ENCODE measurements at places on chromosomes 6 and 20.

- DNase-seq = no peak
Observed at GRCh38 chr6:43687079-43687436, 533 bp downstream of the MRPS18A start.

DNA sequence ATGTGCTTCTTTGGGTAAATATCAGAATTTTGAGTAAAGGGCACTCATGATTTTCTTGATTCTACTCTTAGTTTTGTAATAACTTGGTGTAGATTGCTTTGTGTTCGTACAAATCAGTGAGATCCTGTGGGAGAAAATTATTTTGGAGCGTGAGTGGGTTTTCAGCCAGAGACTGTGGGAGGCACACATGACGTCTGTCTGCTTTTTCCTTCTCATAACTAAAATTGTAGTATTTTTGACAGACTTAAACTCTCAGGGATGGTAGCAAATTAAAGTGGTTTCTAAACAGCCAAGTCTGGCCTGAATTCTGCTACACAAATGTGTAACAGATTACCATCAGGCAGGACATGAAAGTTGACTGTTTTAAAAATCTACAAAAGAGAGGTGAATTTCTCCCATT is 222.6 kb downstream of the OTOR start:
- no peak for DNase-seq

- no peak for DNase-seq
Observed at GRCh38 chr20:16744178-16744807, 3.9 kb upstream of the OTOR start.

DNA sequence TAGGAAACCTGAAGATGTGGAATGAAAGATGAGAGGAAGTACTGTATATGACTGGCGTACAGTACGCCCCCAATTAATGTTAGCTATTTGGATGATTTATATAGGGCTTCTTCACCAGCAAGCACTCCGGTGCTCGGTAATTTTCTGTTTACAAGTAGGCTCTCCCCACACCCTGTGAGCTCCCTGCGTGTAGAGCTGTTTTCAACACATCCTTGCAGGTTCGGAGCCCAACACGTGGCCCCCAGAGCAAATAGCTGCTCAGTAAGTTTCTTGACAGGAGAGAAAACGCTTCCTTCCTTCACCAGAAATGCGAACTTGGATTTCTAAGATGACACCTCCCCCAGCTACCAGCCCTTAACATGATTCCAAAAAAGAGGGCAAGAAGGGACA is 1.2 kb upstream of the RAB22A start:
- peak; percentile 47 for DNase-seq
